ENCODE measurements at places on chromosomes 2 and 18.
A peak's percentile ranks its signal among the peaks of the same experiment; 100 is the strongest.

GRCh38 chr18:41992066-41992465 lies 37.0 kb downstream of the PIK3C3 start:
- DNase-seq, result no peak

DNA sequence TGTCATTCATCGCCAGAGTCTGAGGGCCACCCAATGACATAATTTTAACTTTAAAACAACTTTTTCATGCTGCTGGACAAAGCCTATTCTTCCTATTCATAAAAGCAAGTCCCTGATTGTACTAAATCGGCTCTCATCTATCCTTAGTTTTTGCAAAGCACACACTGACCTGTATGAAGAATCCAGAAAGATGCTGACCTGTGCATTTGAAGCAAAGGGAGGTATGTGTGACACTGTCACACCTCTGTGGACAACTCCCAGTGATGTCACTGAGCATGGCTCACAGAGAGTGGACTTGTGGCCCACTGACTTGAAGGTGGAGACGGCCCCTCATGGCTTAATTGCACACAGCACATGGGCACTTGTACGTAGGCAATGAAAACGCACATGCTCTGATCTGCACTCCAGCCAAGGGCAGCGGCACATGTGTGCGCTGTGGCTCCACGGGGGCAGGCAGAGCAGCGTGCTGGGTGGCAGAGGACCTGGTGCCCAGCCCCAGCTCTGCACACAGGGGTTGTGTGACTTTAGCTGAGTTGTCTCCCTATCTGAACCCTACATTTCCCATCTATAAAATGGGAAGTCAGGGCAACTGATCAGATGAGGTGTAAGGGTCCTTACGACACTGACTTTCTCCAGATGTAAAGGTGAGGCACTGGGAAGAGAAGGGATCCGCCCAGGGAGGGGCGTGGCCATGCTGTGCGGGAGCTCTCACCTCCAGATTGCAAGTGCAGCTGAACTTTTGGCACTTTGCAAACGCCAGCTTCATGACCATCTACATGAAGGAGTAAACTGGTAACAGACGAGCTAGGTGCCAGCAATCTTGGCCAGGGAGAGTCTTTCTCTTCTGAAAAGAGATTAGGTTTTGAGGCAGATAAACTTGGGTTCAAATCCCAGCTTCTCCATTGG lies 14.3 kb upstream of the ODC1 start:
- no peak for DNase-seq

- no peak for DNase-seq
These were observed 14.8 kb downstream of the SP110 start for GRCh38 chr2:230205034-230205433.

GRCh38 chr2:121283670-121284462 lies 1.1 kb downstream of the TFCP2L1 start:
- no peak for DNase-seq

DNA sequence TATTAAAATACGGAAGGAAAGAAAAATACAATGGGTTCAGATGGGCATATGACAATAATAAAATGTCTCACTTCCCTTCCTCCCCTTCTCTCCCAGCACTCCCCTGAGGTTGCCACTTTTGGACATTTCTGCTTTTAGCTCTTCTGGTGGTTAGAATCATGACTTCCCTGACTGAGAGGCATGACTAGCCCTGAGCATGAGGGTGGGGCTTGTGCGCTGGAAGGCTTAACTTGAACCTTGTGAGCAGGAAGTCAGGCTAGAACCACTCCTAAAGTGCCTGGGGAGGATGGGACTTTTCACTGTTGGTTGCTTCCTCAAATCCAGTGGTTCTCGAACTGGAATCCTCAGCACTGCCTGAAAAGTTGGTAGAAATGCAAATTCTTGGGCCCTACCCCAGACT lies 19.7 kb upstream of the ARHGAP25 start:
- DNase-seq, result peak; percentile 74

DNA sequence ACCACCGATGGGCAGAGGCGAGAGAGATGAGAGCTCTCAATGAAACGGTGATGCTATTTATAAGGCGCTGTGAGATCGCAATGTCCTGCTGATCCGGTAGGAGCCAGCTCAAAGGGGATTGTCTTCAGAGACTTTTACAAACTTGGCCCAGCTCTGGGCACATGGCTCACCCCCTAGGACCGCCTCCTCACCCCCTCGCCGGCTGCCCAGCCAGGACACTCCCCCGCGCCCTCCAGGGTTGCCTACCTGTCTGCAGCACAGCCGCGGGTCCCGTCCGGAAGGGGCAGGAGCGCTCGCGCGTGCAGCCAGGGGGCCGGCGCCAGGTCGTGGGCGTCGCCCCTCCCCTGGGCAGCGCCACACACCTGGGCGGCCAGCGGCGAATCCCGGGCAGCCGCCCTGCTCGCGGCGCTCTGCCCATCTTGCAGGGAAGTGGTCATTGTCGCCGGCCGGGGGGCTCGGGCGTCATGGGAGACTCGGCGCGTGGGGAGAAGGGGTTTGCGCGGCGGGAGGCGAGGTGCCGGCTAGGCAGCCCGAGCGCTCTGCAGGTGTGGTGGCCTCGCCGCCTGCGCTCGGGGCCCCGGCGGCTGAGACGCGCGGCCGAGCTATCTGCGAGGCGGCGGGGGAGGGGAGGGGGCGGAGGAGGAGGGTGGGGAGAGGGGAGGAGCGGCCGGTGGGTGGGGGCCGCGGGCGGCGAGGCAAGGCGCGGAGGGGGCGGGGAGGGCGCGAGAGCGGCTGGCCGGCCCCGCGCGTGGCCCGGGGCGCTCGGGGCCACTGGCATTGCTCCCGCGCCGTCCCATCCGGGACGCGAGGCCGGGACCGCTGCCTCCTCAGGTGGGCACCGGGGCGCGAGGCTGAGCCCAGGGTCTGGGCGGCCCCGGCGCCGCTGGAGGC lies at the start of gene GRB14:
GRB14 (minus strand) TSS at position 610 of the 891 bp plus-strand sequence; CDS start at position 437, 173 bp downstream.
- peak; percentile 36 for DNase-seq

DNA sequence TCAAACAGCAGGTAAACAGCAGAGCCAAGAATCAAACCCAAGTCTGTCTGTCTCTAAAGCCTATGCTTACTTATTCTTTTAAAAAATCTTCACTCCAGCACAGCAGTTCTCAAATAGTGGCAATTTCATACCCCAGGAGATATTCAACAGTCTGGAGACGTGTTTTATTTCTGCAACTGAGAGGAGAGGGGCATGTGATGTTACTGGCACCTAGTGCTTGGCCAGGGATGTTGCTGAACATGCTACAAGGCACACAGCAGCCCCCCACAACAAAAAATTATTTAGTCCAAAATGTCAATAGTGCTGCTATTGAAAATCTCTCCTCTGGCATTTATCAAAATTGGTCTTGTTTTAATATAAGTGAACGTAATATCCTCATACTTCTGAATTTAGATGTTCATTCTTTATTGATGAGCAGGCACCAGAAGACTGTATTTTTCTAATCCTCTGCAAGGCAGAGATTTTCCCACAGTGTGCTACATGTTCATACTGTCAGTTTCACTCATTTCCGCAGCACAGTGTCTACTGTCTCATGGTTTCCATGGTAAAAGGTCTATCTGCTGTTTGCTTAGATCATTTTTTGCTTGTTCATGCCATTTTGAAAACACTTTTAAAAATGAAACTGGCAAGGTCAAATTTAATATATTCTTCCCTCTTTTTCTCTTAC lies 90.5 kb downstream of the LRATD1 start:
- DNase-seq, result no peak
